RPMI7951 (cell line): ENCODE measurements at places on chromosomes 2 and 18. TPM values are rescaled to one million over a fixed set of nuclear protein-coding genes. Genes with fewer than 3 reads are reported as not detected.
A peak's percentile ranks its signal among the peaks of the same experiment; 100 is the strongest.

GRCh38 chr2:153871231-153872221 is at the start of gene GALNT13:
TSS of gene GALNT13 (plus strand) at chr2:153871922.
- peak; percentile 5 for DNase-seq

- DNase-seq = peak; percentile 23
These were observed 3.1 kb downstream of the ARHGAP25 start for GRCh38 chr2:68737711-68738110.

DNA sequence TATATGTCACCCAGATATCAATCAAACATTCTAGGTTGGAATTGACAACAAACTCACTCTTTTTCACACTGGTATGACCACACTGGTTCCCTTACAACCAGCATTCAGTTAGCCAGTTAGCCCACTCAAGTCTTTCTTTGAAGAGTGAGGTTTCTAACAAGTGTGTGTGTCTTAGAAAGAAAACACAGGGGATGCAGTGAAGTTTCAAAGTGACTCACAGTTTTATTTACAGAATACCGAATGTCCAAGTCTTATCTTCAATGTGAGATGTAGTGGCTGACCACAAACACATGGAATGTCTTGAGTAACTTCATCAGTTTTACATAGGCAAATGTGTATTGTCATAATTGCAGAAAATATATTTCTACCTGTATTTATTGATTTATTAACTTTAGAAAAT is 274.7 kb upstream of the HNMT start:
- DNase-seq = peak; percentile 49

- peak; percentile 23 for DNase-seq
These were observed 626.2 kb upstream of the CDH7 start for GRCh38 chr18:65124633-65125032.

GRCh38 chr2:186927185-186927866 is 78.4 kb upstream of the ZSWIM2 start:
- DNase-seq = no peak

DNA sequence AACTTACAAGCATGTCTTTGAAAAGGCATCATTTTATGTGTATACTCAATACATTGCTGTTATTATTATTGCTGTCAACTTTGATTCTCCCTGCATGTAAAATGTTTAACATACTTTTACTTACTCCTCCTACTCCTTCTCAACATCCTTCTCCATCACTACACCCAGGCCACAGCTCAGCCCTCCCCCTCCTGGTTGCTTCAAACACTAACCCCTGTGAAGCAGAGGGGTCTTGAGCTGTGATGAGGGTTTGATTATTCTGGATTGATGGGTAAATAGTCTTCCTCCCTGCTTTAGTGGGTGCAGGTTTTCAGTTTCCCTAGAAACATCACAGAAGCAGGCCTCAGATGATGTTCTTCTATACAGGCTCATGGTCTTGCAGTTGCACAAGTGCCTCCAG is 221.0 kb downstream of the OSR1 start:
- DNase-seq = no peak

The UPP2 gene
- not detected in 2 replicates for total RNA-seq

The SCN2A gene
- total RNA-seq = under 0.01 and 0.29 TPM in 2 replicates

The CPO gene
- not detected in 2 replicates for total RNA-seq

The GKN1 gene
- total RNA-seq = not detected in 2 replicates

The EPB41L3 gene
- 5.8 and 6.4 TPM in 2 replicates for total RNA-seq

The MAP3K20 gene
- total RNA-seq = 37.8 and 46.0 TPM in 2 replicates
